ENCODE measurements at places on chromosomes 11 and 22.
A peak's percentile ranks its signal among the peaks of the same experiment; 100 is the strongest.

GRCh38 chr11:36779791-36780190 is 181.8 kb upstream of the RAG2 start:
- DNase-seq = no peak

DNA sequence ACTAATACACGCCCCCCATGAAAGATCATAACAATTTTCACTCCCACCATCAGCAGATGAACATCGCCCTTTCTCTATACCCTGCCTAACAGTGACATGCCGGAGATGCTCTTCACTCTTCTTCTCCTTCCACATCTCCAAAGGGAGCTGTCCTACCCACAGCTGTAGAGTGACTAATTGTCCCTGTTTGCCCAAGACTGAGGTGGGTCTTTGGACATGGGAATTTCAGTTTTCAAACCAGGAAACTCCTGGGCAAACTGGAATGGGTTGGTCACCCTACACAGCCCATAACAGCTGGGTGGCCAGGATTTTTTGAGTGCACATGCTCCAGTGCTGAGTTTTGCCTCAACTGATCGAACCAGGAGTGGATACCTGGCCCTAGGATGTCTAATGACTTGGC is 90.6 kb upstream of the TIMP3 start:
- no peak for DNase-seq

GRCh38 chr11:87299041-87299481 is 261.3 kb downstream of the TMEM135 start:
- DNase-seq = peak; percentile 22

GRCh38 chr11:113806406-113806805 is 26.8 kb downstream of the CLDN25 start:
- peak; percentile 40 for DNase-seq

GRCh38 chr11:76723142-76723541 is 52.6 kb upstream of the LRRC32 start:
- DNase-seq = no peak

DNA sequence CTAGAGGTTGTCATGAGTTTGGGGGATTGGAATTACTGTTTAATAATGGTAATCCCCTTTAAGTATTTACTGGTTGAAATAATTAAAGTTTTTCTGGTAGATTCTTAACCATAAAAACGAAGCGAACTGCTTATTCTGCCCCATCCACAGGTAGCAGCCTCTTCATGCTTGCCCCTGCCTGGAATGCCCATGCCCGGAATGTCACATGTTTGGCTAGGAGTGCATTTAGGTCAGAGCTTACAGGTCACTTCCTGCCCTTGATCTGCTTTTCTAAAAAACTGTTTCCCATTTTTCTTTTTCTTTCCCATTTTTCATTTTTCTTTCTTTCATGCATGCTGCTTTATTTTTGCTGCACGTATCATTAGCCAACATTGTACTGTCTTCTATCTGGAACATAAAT is 69.1 kb downstream of the YAP1 start:
- no peak for DNase-seq

Data from M059J (cell line).